ENCODE measurements at places on chromosomes 12 and 14.

- DNase-seq, result no peak
These were observed 262.6 kb upstream of the BTG1 start for GRCh38 chr12:92408072-92408900.

GRCh38 chr12:110105986-110106385, 18.2 kb upstream of the IFT81 start:
- no peak for DNase-seq

DNA sequence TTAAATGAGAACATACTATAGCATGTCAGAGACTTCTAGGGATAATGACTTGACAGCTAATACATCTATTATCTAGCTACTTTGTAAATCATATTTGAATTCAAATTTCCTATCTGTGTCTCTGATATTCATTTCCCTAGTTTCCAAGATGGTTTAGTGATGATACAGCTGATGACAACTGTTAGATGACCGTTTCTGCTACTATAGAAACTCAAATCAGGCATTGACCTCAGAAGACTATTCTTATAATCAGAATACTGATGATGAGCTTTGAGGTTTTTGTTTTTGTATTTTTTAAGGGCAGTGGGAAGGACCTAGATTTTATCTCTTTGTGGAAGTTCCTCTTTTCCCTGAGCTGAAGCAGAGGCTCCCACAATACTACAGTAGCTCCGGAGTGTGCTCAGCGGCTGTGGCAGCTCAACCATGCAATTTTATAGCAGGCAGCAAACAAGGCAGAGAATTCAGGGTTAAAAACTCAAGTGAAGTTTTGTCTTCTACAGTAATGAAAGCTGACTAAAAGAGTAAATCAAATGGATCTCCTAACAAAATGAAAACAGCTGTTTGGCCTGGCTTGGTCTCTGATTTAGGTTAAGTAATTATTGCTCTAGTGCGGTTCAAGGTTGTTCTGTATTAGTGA, 145.1 kb downstream of the SLC25A21 start:
- no peak for DNase-seq

DNA sequence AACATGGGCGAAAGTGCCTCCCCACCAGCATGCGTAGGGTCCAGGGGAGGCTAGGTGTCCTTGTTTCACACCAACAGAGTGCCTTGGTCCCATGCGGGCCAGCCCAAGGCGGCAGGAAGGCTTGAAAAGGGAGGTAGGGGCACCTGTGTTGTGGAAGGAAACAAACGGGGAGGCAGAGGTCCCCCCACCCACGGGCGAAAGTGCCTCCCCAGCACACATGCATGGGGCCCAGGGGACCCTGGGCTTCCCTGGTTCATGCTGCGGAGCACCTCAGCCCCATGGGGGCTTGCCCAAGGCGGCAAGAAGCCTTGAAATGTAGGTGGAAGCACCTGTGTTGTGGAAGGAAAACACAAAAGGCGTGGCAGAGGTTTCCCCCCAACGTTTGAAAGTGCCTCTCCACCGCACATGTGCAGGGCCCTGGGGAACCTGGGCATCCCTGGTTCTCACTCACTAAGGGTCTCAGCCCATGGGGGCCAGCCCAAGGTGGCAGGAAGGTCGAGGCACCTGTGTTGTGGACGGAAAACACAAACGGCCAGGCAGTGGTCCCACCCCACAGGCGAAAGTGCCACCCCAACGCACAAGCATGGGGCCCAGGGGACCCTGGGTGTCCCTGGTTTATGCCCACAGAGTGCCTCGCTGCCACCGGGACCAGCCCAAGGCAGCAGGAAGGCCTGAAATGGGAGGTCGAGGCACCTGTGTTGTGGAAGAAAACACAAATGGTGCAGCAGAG, 374.7 kb downstream of the ALG10 start:
- DNase-seq, result no peak

- DNase-seq, result no peak
These were observed 170.4 kb downstream of the CALM1 start for GRCh38 chr14:90567191-90567590.

DNA sequence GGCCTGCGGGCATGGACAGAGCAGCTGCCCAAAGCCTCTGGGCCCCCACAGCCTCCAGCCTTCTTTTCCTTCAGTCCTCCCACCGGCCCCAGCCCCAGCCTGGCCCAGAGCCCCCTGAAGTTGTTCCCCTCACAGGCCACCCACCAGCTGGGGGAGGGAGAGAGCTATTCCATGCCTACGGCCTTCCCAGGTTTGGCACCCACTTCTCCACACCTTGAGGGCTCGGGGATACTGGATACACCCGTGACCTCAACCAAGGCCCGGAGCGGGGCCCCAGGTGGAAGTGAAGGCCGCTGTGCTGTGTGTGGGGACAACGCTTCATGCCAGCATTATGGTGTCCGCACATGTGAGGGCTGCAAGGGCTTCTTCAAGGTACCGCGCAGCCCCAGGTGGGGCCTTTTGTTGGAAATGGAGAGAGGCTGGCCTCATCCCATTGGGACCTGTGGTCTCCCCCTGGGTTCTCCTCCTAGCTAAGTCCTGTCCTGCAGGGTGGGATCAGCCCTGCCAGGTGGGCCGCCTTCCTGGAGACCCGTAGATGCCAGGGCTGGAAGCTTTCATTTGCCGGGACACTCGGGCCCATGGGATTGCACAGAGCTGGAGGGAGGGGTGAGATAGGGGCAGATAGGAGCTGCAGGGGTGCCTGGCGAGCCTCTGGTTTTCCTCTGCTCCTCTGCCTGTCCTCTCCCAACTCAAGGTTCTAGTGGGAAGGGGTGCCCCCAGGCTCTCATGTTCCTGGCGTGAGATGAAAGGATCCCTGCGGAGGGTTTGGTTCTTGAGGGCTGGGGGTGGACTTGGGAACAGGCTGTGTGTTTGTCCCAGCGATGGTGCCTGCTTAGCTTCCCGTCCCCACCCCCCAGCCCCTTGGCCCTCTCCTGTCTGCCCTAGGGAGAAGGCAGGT, 3.8 kb downstream of the NR4A1 start:
- DNase-seq, result no peak

DNA sequence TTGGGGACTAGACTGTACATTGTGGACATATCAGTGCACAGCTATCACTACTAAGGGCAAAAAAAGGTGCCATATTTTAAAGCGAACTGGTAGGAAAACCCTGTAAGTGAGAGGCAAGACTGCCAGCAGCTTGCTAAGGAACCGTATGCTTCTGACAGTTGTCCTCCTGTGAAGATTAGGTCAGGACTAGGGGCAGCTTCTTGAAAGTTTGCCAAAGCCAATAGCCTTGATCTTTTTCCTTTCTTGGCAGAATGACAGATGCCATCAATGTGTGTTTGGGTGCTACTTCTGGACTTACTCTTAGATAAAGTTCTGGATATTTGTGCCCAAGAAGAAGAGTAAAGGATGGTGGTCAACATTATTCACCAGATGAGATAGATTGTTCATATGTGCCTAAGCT, 7.4 kb downstream of the DAAM1 start:
- no peak for DNase-seq

DNA sequence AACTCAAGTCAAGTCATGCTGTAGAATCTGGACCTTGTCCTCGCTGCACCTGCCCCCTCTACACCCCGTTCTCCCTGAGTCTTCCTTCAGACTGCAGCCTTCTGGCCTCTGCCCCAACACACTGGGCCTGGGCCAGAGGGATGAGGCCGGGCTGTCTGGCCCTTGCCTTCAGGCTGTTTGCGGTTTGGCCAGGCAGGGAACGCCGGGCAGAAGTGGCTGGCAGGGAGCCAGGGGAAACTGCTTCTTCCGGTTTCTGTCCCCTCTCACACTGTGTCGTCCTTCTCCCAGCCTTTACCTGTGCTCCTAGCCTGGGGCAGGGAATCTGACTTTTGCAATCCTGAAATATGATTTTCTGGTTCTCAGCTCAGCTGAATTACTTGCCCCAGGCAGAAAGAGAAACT, 13.5 kb downstream of the DGLUCY start:
- no peak for DNase-seq

Measured in pulmonary artery endothelial cell (primary cell).